Aorta (tissue), 5 donors: ENCODE measurements at places on chromosomes 12 and 14. TPM values are rescaled to one million over a fixed set of nuclear protein-coding genes. Genes with fewer than 3 reads are reported as not detected.

Gene MYH7
- total RNA-seq = not detected

Gene COQ6
- 21.5 TPM for total RNA-seq

Gene SNW1
- total RNA-seq = 51.4 TPM

Gene TMEM179
- total RNA-seq = not detected

Gene LRTM2
- total RNA-seq = not detected

Gene ACVRL1
- 96.9 TPM for total RNA-seq

Gene KLRD1
- total RNA-seq = 4.4 TPM

Gene OVCH1
- 1.5 TPM for total RNA-seq

Gene IRAK3
- 32.2 TPM for total RNA-seq

Gene KRT71
- not detected for total RNA-seq

Gene SEL1L
- total RNA-seq = 119 TPM

Gene PLEKHA5
- 24.0 TPM for total RNA-seq

- no peak overlapping the region for H3K27ac ChIP-seq
- no peak for DNase-seq
- H3K4me3 ChIP-seq = no peak overlapping the region
These were observed 176.7 kb upstream of the BCL2L14 start for GRCh38 chr12:11893998-11894397.

DNA sequence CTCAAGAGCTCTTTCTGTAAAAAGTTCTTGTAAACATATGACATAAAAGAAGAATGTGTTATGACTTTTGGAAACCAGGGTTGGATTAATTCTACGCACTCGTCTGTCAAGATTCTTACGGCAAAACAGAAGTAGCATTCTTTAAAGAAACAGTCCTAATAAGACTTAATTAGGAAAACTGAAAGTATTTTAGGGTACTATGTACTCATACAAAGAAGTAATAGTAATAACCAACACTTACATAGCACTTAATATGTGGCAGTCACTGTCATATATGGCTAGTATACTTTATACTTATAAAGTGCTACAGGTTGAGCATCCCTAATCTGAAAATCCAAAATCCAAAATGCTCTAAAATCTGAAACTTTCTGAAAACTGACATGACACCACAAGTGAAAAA is 72.9 kb upstream of the ST8SIA1 start:
- H3K27ac ChIP-seq = no peak overlapping the region
- no peak for DNase-seq
- H3K4me1 ChIP-seq = no peaks in the 10 kb centered on the region

GRCh38 chr12:56766535-56766934 is 3.4 kb downstream of the HSD17B6 start:
- no peaks in the 10 kb centered on the region for H3K27me3 ChIP-seq
- H3K4me1 ChIP-seq = no peaks in the 10 kb centered on the region
- no peak for DNase-seq
- H3K36me3 ChIP-seq = no peaks in the 10 kb centered on the region

GRCh38 chr12:71665090-71665463 is 976 bp downstream of the THAP2 start:
- no peaks in the 10 kb centered on the region for H3K36me3 ChIP-seq
- no peaks in the 10 kb centered on the region for H3K4me1 ChIP-seq
- peak overlapping the region; percentile 78 for H3K4me3 ChIP-seq
- H3K27me3 ChIP-seq = no peaks in the 10 kb centered on the region

GRCh38 chr12:67807814-67808213 is 159.3 kb downstream of the DYRK2 start:
- no peaks in the 10 kb centered on the region for H3K27me3 ChIP-seq
- H3K27ac ChIP-seq = no peak overlapping the region
- H3K4me3 ChIP-seq = no peak overlapping the region
- H3K4me1 ChIP-seq = no peaks in the 10 kb centered on the region
- DNase-seq = no peak

- no peak overlapping the region for H3K27ac ChIP-seq
- no peaks in the 10 kb centered on the region for H3K4me1 ChIP-seq
- H3K36me3 ChIP-seq = no peaks in the 10 kb centered on the region
- DNase-seq = no peak
- H3K27me3 ChIP-seq = no peaks in the 10 kb centered on the region
- no peak overlapping the region for H3K4me3 ChIP-seq
These were observed 94.9 kb upstream of the NEDD1 start for GRCh38 chr12:96812153-96812552.

GRCh38 chr12:95863337-95863736 is 4.6 kb downstream of the SNRPF start:
- no peaks in the 10 kb centered on the region for H3K27me3 ChIP-seq
- no peaks in the 10 kb centered on the region for H3K4me1 ChIP-seq
- no peak for DNase-seq
- peaks cover 2% of the 10 kb centered on the region for H3K36me3 ChIP-seq
- no peak overlapping the region for H3K27ac ChIP-seq

GRCh38 chr14:72543341-72543740 is 350.6 kb downstream of the DPF3 start:
- DNase-seq = no peak
- H3K27me3 ChIP-seq = no peaks in the 10 kb centered on the region
- H3K4me3 ChIP-seq = no peak overlapping the region
- H3K27ac ChIP-seq = no peak overlapping the region
- H3K36me3 ChIP-seq = no peaks in the 10 kb centered on the region
- H3K4me1 ChIP-seq = no peaks in the 10 kb centered on the region

DNA sequence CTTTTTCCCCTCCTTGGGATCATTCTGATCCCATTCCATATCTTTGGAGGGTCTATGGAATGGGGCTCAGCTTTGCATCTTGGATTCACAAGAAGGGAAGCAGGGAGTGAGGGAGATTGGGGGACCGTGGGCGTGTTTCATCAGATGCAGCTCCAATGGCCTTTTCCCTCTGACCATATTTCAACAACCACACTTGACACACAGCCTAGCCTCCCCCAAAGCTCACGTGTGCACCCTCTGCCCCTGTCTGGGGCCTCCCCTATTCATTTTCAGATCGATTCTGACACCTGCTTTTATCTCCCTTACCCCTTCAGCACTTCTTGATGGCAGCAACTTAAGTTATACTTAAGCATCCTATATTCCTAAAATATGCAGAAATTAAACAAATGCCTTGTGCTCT is 126.6 kb downstream of the CHST11 start:
- no peak for DNase-seq
- H3K4me1 ChIP-seq = no peaks in the 10 kb centered on the region
- H3K4me3 ChIP-seq = no peak overlapping the region
- H3K27me3 ChIP-seq = no peaks in the 10 kb centered on the region
- no peak overlapping the region for H3K27ac ChIP-seq

DNA sequence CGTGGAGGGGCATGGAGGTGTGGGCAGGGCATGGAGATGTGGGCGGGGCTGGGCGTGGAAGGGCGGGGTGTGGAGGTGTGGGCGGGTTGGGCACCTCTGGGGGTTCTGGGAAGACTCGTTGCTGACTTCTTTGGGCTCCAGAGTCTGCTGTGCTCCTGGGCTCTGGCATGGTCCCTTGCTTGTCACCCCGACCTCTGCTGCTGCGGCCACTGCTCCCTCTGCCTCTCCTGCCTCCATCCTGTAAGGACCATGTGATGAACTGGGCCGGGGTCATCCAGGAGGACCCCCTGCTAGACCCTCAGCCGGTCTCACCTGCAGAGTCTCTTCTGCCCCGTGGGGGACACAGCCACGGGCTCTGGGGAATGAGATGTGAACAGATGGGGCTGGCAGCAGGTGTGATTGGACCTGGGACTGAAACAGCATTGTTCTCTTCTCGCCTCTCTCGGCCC is 15.3 kb downstream of the NOC4L start:
- no peaks in the 10 kb centered on the region for H3K4me1 ChIP-seq
- peaks cover 2% of the 10 kb centered on the region for H3K36me3 ChIP-seq
- no peak overlapping the region for H3K27ac ChIP-seq
- H3K4me3 ChIP-seq = no peak overlapping the region
- DNase-seq = no peak
- no peaks in the 10 kb centered on the region for H3K27me3 ChIP-seq

GRCh38 chr14:93952829-93953228 is 23.5 kb downstream of the ASB2 start:
- H3K27me3 ChIP-seq = no peaks in the 10 kb centered on the region
- no peak overlapping the region for H3K27ac ChIP-seq
- no peaks in the 10 kb centered on the region for H3K36me3 ChIP-seq
- DNase-seq = no peak
- H3K4me3 ChIP-seq = no peak overlapping the region
- H3K4me1 ChIP-seq = no peaks in the 10 kb centered on the region

DNA sequence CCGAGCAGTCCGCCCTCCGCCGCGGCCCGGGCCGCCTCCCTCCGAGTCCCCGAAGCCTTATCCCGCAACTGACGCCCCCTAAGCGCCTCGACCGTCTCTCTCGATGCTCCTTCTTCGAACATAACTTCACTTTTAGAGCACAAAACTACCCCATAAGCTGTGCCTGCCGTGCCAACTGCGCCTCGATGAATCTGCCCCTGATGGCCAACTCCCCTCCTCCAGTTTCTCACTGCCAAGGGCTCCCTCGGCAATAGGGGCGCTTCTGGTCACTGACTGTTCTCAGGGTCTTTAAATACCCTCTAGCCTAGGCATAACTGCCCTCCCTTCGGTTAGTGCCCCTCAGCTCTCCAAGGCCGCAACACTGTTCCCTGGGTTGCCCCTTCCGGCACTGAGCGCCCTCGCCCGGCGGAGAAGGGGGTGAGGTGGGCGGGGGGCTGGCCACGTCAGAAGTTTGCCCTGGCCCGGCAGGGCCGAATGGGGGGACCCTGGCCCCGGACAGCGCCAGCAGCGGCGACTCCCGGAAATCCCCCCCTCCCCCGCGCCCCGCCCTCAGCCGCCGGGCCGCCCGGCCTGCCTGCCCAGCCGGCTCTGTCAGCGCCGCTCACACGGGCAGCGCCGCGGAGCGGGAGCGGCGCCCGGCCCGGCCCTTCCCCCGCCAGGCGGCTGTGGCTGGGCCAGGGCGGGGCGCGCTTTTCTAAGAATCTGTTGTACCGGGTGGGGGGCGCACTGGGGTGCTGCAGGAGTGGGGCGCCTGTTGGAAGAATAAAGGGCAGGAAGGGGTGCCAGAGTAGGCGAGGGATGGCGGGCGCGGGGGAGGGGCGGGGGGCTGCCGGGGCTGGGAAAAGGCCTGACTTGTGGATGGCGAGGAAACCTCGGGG is 10.6 kb downstream of the RARG start:
- H3K4me1 ChIP-seq = no peaks in the 10 kb centered on the region
- H3K27me3 ChIP-seq = no peaks in the 10 kb centered on the region
- DNase-seq = peak; percentile 85
- H3K36me3 ChIP-seq = no peaks in the 10 kb centered on the region

DNA sequence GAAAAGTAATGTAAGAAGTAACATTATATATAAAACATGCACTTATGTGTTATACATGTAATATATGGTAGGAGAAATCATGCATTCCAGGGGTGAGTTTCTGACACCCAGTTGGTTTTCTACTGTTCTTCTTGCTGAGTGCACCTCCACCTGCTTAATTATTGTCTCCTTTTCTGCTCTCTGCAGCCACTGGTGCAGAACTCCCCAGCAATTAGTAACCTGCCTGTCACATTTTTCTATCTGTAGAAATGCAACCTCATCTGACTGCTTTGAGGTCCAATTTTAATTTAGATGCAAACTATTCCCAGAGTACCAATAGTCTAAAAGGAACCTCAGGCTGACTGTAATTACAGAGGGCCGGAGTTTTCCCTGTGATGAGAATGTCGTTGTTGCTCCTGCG is 842.1 kb downstream of the AACS start:
- no peaks in the 10 kb centered on the region for H3K27me3 ChIP-seq
- no peaks in the 10 kb centered on the region for H3K4me1 ChIP-seq
- H3K4me3 ChIP-seq = no peak overlapping the region
- no peaks in the 10 kb centered on the region for H3K36me3 ChIP-seq
- no peak overlapping the region for H3K27ac ChIP-seq

DNA sequence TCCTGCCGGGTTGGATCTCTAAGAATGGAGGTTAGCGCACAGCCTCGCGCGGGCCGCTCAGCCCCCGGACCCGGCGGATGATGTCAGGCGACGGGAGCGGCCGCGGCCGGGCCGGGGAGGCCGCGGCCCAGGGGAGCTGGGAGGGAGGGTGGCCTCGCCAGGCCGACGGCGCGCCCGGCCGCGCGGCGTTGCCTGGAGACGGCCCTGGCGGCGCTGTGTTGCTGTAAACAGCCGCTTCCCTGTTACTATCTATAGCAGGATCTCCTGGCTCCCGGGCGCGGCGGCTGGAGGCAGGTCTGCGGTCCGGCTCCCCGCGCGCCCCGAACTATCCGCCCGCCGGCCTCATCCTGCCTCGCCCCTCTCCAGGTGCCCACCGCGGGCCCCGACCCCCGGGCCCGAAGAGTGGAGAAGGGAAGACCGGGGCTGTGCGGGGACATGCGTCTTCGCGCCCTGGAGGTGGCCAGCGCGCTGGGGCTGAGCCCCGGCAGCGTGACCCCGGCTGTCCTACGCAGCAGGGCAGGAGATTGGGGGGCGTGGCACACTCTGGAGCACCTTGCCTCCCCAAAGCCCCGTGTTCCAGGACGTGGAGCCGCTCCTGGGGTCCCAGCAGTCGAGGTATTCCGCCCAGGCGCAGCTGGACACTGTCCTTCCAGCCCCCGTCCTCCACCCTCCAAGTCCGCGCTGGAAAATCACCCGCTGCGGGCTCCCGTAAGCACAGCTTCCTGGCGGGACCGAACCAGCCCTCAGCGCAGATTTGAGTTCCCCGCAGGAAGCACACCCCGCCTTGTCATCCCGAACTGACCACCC is 1.4 kb upstream of the FOS start:
- peak overlapping the region; percentile 98 for H3K27ac ChIP-seq
- H3K4me3 ChIP-seq = peak overlapping the region; percentile 78
- DNase-seq = peak; percentile 96
- no peaks in the 10 kb centered on the region for H3K4me1 ChIP-seq
- peaks cover 2% of the 10 kb centered on the region for H3K36me3 ChIP-seq

GRCh38 chr12:84585776-84586395 is 326.7 kb downstream of the SLC6A15 start:
- DNase-seq = no peak
- H3K27ac ChIP-seq = no peak overlapping the region
- H3K4me3 ChIP-seq = no peak overlapping the region
- H3K4me1 ChIP-seq = no peaks in the 10 kb centered on the region

GRCh38 chr14:76918256-76918781 is 92.1 kb downstream of the LRRC74A start:
- H3K4me1 ChIP-seq = peaks cover 8% of the 10 kb centered on the region
- no peaks in the 10 kb centered on the region for H3K27me3 ChIP-seq
- H3K4me3 ChIP-seq = no peak overlapping the region
- no peaks in the 10 kb centered on the region for H3K36me3 ChIP-seq

DNA sequence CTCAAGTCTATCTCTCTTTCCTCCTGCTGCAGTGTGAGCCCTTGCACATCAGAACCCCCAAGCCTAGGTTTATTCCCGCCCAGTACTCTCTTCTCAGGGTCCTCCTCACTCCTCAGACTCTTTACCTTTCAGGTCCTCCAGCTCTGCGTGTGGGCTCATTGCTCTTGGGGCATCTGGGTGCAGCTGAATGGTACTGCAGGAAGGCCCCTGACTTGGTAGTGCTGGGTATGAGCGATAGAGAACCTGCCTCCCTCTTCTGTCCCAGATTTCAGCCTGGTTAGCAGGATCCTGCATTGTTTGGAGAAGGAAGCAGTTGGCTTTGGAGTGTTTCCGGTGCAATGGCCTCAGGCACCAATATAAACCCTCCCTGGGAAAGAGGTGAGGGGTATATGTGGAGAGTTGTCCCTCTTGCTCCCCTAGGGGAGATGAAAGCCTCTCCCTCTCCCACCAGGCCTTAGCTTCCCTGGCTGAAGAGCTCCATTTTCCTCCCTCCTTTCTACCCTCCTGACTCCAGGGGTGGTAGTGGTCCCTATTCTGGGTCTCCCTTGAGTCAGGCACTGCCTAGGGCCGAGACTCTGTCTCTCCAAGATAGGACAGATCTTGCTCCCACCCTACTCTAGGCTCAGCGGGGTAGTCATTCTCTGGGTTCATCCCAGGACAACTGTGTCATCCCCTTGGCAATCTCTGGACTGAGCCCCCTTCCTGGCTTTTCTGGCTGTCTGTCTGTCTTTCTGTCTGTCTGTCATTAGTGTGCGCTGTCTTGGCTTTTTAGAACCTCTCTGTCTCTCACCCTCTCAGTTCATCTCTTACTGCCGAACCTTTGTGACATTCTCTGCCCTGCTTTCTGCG is 3.8 kb downstream of the LRP1 start:
- no peaks in the 10 kb centered on the region for H3K36me3 ChIP-seq
- H3K4me3 ChIP-seq = no peak overlapping the region
- H3K27me3 ChIP-seq = no peaks in the 10 kb centered on the region
- peak overlapping the region; percentile 89 for H3K27ac ChIP-seq
- no peak for DNase-seq
